ENCODE measurements at places on chromosomes 6 and 20.

GRCh38 chr6:40735121-40735520 lies 148.0 kb upstream of the LRFN2 start:
- no peak for DNase-seq

DNA sequence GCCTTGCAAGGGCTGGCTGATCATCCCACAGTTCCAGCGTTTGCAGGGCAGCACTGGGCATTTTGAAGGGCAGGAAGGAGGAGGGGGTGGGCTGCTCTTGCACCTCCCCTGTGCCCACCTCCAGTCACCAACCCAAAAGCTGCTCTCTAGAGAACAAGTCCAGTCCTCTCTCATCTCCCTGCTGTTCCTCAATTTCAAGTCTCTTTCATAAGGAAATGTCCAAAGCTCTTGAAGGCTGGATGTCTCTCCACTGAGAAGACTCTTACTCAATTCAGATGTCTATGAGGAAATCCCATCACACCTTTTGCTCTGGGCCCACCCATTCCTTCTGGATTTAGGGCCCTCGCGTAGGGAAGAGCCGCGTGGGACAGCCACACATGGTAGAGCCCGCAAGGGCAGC lies 31.7 kb downstream of the WRNIP1 start:
- DNase-seq, result no peak

DNA sequence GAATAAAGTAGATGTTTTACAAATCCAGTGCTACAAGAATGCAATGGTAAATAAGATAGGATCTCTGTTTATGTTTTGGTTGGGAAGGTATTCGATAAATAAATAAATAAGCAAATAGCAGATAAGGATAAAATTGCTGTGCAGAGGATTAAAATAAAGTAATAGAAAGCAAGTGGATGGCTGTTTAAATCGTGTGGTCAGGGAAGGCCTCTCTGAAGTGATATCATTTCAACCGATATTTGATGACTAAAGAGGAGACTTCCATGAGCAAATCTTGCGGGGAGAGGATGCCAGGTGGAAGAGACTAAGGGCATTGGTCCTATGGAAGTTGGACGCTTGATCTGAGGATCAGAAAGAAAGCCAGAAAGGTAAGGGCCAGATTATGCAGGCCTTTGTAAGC lies 92.0 kb upstream of the CCN2 start:
- no peak for DNase-seq

GRCh38 chr6:142932889-142933288 lies 12.1 kb downstream of the HIVEP2 start:
- DNase-seq, result no peak

DNA sequence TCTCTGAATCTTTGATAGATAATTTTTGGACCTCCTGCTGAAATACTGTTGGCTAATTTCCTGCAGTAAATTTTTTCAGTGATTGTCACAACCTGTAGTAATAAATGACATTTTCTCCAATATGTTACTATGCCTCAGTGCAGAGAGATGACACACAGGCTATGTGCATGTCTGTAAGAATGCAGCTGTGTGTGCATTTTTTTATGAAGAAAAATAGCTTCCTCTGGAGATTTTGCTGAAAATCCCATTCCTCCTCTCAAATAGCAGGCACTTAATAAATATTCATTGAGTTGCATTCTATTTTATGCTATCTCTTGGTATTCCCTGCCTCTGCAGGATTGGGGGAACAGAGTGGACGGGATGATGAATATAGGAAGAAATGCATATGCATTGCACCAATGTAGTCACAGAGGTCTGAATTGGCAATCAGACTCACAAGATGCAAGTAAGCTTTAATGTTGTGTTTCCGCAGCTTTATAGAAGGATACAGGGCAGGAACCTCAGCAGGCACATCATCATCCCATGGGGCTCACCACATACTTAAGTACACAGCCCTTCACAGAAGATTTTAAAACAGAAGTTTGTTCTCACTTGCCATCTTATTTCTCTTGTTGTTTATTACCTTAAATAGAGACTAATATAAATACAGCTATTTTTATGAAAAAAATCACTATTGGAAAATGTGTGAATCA lies 474.7 kb downstream of the EPM2A start:
- DNase-seq, result no peak

GRCh38 chr20:25310921-25311728 lies 63.2 kb downstream of the PYGB start:
- peak; percentile 54 for DNase-seq

DNA sequence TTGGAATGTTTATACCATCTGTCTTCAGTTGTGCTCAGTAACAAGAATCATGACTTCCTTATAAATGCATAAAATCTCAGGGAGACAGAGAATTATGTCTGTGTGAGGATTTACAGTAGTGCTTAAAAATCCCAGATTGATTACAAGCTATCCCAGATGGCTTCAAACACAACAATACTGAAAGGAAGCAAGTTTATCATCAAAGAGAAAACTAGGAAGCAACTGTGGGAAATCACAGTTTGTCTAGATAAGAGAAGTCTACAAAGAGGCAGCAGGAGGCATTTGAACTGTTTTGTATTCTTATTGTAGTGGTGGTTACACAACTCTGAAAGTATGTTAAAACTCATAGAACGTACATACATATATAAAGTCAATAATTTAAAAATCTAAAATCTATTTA lies 104.4 kb upstream of the SALL4 start:
- no peak for DNase-seq

- DNase-seq, result no peak
Measured at GRCh38 chr6:41509580-41509979, 36.6 kb upstream of the FOXP4 start.

GRCh38 chr6:156699017-156699421 lies 78.2 kb upstream of the ARID1B start:
- DNase-seq, result no peak

DNA sequence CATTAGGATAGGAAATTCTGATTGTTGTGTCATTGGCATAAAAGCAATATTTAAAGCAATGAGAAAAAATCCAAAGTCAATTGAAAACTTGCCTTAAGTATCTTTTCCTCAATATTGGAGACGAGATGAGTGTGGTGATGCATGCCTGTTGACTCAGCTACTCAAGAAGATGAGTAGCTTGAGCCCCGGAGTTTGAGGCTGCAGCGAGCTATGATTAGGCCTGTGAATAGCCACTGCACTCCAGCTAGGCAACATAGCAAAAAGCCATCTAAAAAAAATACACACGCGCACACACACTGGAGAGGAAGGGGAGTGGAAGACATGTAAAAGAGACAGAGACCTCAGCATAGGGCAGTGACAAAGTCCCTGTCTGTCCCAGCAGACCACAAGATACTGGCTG lies 9.7 kb upstream of the MARCKS start:
- DNase-seq, result no peak

- no peak for DNase-seq
Measured at GRCh38 chr6:101597693-101598092, 204.2 kb downstream of the GRIK2 start.

DNA sequence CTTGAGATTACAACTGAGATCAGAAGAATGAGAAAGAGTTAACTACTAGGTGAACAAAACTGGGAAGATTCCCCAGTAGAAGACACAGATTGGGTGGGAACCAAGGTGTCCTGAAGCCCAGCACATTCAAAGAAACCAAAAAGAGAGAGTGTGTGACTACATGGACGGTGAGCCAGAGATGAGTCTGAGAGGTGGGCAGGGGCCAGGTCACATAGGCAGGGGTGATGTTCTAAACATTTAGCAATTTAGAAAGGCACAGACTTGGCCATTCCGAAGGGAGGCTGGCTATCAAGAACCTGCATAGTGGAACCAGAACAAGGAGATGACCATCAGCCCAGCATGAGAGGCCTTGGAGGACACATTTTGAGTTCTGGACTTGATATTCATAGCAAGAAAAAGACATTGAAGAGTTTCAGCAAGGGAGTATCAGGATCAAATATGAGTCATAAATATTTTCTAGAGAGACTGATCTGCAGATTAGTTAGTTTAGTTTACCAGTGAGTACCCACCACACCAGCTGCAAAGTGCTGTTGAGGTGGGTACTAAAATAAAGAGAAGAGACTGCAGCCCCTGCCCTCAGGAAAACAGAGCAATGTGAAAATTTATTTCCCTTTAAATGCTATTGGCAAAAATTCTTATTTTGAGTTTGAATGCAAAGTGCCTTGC lies 340.5 kb upstream of the PRDM1 start:
- DNase-seq, result no peak

- DNase-seq, result no peak
Measured at GRCh38 chr6:78597966-78598365, 269.4 kb upstream of the IRAK1BP1 start.

- no peak for DNase-seq
Measured at GRCh38 chr6:37783856-37784584, 35.5 kb upstream of the ZFAND3 start.

DNA sequence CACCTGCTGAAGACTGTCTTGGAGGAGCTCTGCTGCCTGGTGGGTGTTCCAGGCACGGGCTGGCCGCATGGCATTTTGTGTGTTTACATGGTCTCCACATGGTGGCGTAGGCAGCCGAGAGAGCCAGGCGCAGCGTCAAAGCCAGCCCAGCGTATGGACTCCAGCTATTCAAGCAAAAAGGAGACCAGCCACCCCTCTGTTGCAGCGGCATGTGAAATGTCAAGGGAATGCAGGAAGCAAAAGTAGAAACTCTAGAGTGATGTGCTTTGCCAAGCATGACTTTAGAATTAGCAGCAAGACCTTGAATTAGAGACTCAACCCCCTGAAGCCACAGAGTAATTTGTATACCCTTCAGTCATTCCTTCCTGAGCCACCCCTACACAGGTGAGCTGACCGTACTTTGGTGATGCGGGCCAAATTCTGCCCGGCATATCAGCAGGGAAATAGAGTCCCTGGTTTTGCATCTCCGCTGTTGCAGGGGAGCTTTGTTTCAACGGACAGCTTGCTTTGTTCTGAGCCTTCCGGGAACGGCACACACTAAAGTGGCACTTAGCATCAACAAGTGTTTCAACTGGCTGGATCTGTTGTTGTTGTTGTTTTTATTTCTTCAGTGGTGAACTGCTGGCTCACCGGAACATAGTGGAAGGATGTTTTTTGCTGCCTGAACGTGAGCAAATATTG lies 48.5 kb downstream of the FNDC1 start:
- peak; percentile 53 for DNase-seq

DNA sequence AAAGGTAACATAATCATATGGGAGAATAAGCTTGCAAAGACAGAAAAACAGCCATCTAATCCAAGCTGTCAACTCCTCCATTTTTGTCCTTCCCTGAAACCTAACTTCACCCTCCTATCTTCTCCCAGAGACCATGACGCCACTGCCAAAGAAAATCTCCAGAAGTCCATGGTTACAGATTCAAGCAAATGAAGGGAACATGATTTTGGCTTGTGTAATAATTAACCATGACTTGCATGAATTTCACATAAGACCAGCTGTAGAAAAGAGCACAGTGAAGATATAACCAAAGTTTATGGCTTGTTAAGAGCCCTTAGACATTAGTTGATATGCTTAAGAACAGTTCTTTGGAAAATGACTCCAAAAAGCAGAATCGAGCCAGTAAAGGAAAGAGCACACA lies 342.1 kb upstream of the NRSN1 start:
- DNase-seq, result no peak

DNA sequence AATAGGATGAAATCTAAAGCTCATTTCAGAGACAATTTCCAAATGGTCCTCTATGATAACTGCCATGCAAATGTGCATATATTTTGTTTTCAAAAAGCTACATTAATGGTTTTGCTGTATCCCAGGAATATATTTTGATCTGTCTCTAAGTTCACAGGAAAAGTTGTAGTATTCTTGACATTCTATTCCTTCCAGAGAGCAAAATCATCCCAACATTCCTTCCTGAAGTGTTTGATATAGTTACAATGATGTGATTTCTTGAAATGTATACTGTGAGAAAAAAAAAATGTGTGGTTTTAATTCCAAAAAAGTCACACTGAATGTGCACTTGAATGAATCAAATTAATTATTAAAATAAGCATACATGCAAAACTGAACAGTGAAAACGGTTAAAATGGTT lies 996.0 kb upstream of the CITED2 start:
- no peak for DNase-seq

DNA sequence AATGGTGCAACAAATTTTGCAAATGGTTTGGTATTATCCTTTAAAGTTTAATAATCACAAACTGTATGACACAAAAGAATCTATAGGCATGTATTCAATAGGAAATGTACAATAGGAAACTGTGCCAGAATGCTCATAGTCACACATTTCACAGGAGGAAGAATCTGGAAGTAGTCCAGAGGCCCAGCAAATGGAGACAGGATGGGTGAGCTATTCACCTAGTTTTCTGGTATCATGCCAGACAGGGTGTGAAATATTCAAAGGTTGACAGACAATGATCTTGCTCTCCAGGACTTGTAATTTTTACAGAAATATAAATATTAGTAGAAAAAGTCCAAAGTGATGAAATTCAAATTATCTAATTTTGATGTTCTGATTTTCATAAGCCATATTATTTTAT lies 520.1 kb upstream of the IMPG1 start:
- DNase-seq, result no peak

DNA sequence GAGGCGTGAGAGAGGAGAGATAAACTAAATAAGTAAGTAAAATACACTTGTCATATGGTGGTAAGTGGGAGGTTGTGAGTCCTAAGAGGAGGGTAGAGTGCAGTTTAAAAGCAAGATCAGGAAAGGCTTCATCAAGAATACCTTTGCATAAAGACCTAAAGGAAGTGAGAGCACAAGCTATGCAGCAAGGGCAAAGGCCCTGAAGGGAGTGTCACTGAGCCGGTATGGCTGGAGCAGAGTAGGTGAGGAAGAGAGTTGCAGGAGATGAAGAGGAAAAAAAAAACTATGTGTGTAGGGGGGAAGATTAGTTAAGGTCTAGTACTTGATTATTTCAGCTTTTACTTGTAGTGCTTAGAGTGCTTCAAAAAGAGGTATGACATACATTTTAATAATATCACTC lies 11.0 kb downstream of the DNAAF9 start:
- DNase-seq, result no peak

GRCh38 chr6:30942338-30943060 lies 1.7 kb downstream of the MUCL3 start:
- peak; percentile 54 for DNase-seq

DNA sequence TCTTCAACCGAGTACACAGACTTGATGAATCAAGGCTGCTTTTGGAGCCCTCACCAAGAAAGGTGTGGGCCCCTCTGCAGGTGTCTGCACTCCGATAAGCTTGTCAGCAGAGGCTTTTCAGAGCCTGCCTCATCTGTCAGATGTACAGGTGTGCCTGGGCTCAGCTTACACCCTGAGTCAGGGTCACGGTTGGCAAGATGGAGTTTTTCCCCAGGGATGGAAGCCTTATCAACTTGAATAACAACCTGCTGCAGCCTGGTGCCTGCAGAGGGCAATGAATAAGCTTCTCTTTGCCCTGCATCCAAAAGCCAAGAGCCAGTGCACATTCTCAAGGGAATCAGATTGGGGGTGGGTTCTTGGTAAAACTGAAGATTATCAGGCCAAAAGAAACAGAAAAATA lies 427.1 kb downstream of the CD83 start:
- DNase-seq, result no peak

- peak; percentile 32 for DNase-seq
Measured at GRCh38 chr20:49045440-49046086, 549 bp upstream of the CSE1L start.

GRCh38 chr6:156912431-156912830 lies 135.3 kb downstream of the ARID1B start:
- no peak for DNase-seq

GRCh38 chr6:31070711-31071197 lies 41.6 kb downstream of the C6orf15 start:
- peak; percentile 47 for DNase-seq

Data from left hindlimb (tissue), 1 donor.